ENCODE measurements at places on chromosomes 2 and 18.

DNA sequence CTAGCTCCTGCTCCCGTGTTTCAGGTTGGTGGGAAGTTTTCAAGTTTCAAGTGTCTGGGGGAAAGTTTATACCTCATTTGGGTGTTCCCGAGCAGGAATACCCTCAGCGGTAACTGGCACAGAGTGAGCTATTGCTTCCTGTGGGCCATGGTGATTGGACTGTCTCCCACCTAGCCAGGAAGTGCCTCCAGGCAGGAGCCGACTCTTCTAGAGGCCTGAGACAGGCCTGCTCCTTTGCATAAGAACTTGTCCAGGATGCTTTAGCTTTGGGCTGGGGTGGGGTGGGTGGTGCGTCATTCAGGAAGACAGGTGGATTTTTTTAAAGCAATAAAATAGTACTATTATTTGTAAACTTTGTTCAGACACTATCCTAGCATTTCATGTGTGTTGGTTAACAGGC is 23.5 kb upstream of the DNMT3A start:
- no peak for DNase-seq

DNA sequence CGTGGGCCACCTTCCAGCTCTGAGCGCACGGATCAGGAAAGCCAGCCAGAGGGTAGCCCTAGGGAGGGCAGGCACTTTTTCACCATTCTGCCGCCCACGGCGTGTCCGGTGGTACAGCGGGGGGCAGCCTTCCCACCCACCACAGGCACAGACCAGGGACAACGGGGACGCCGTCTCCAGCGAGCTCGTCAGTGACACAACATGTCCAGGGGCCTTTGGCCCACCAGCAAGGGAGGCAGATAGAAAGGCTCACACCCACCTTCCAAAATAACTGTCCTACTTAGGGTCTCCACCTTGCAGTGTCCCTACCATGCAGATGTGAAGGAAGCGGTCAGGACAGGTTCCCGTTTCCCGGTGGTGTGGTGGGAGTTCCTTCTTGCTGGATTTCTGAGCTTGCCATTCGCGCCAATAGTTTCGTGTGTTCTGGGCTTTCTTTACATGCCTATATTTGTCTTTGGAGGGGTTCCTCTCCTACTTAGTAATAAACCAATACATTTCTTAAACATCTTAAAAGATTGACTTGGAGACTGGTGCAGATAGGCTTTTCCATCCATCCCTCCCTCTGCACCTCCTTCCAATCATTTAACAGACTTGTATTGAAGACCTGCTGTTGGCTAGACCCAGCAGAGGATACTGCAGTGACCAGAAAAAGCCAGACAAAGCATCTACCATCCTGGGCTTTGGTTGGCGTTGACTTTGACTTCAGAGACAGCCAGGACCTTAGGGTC is 872 bp downstream of the ASB1 start:
- DNase-seq: no peak

- DNase-seq: no peak
Measured at GRCh38 chr18:11570073-11570588, 39.3 kb upstream of the SLC35G4 start.

DNA sequence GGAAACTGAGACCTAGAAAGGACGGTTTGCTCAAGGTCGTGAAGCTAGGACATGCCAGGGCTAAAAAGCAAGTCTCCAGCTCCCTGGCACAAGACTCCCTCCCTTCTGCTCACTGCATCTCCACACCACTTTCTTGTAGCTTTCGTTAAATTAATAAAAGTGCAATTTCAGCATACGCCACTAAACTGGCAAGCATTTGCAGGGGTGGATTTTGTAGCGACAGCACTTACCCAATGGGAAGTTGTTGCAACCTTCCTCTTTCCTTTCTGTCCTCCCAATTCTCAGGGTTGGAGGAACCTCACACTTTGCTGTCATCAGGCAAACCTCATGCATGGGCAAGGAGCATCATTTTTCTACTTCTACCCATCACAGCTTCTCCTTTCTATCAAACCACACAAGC is 7.4 kb upstream of the RHOB start:
- no peak for DNase-seq

DNA sequence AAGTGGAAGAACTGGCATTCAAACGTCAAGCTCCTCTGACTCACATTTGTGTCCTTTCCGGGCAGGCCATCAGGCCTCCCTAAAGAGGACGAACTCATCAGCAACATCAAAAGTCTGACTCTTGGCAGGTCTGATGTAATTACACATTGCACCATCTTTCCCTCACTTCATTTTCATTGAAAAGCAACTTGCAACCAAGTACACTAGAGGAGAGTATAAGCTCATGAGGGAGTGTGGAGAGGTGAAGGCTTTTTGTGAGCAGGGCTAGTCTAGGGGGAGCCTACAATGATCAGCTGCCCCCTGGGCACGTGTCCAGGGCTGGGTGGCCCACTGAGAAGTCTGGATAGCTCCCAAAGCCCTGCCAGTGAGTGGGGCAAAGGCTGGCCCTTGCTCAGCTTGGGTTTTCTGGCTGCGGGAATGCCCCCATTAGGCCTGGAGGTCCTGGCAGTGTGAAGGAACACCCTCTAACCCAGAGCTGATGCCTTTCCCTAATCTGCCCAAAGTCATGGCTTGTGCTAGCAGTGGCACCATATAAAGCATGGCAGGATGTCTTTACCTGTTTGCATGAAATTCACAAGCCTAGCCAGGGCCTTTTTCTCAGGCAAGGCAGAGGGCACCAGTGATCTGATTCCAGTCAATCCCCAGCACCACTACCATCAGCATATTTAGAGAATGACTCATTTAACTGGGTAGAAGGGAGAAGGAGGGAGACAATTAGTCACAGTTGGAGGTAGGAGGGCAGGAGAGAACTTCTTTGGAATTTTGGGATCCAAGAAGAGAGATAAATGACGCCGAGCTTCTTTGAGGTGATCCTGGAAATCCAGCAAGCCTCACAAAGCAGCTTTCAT is 8.5 kb upstream of the DAW1 start:
- DNase-seq: no peak

DNA sequence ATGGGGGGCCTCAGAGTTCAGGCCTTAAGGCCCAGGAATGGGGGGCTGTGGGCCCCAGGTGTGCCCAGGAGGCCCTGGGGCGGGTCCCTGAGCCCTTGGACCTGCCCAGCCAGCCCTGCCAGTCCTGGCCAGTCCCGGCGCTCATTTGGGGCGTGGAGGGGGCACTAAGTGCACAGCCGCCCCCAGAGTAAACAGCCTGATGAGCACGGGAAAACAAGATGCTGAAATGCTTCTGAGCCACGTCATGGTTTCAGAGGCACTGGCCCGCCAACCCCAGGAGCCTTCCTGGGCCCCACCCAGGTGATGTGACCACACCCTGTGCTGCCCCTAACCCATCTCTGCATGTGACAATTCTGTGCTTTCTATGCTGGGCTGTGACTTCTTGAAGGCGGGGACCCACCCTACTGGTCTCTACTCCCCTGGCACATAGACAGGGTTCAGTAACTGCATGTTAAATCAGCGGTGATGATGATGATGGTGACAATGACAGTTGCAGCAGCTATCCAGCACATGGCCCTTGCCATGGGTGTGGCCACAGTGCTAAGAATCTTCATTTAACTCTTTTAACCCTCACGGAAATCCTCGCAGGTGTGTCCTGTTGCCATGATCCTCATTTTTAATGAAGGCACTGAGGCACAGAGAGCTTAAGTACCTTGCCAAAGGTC is 28.1 kb upstream of the ASPRV1 start:
- no peak for DNase-seq

DNA sequence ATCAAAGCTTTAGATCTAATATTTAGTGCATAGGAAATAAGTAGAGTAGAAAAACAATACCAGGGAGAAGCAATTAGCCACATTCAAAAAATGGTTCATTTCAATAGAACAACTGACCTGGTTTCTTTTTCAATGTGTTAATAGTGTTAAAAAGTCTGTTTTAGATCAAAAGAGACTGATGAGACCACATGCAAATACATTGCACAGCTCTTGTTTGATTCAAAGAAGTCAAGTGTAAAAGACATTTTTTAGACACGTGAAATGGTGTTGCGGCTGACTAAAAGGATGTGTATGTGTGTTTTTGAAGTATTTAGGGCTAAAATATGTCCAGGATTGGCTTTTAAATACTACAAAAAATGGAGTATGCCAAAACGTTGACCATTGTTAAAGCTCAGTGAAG is 1.2 kb upstream of the AOX1 start:
- no peak for DNase-seq

DNA sequence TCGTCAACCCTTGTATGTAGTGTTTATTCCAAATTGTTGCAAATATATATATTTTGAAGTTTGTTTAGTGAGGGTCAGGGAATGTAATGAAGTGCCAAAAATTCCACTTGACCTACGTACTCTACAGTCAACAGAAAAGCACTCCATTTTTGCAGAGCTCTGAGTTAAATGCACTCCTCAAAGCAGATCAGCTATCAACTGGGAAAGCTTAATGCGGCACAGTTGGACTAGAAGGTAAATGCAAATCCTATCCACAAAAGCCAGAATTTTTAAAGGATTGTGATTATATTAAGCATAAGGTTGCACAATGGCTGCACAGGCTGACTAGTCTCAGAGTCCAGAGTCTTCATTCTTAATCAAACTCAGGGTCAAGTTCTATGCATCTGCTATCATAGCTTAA is 577.1 kb downstream of the ARHGAP15 start:
- no peak for DNase-seq

Measured in fibroblast of skin of left biceps (primary cell).